ENCODE measurements at places on chromosomes 1 and 21.

DNA sequence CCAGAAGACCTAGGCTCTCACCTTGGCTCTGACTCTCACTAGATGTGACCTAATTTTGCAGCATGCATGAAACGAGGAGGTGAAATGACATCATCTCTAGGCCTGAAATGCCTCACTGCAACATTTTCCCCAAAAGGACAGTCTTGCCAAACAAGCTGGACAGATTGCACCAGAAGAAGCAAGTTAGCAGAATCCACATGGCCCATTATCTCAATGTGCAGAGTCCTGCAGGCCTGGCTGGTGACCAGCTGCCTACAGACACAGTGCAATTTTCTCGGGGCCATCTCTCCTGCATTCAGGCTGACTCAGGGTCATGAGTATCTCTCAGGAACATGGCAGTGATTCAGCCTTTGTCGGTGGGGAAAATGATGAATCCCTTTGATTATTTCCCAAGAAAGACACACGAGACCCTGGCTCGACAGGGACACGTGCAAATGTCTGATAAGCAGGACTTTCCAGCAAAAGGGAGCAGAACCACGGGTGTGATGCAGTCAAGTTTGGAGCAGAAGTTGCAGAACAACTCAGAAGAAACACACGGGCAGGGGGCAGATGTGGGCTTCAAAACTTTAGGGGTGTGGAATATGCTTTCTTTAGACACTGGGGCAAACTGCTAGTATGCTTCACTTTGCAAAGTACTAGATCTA is 38.7 kb downstream of the TRIM67 start:
- no peak for DNase-seq

GRCh38 chr1:54229281-54229891 is 29.4 kb downstream of the MRPL37 start:
- no peak for DNase-seq

- no peak for DNase-seq
Observed at GRCh38 chr1:223200903-223201302, 57.9 kb upstream of the TLR5 start.

- DNase-seq, result no peak
Observed at GRCh38 chr1:154871374-154871773, 1.3 kb upstream of the KCNN3 start.

GRCh38 chr1:185087101-185087500 is 41.7 kb downstream of the RNF2 start:
- DNase-seq, result no peak

DNA sequence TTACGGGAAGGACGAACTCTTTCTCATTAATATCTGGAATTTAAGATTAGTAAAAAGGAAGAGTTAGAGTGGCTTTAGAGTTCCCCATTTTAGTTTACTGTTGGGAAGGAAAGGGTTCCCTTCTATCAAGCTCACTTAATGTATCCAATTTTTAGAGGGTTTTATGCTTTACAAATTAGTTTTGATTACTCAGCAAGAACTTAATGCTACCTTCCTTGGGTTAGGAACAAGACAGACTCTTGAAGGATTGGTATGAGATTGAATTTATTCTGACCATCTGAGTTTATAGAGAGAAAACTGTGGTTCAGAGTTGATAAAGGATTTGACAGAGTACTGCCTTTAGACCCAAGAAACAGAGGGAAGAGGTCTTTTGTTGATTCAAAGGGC is 29.5 kb upstream of the RGS4 start:
- DNase-seq, result no peak

DNA sequence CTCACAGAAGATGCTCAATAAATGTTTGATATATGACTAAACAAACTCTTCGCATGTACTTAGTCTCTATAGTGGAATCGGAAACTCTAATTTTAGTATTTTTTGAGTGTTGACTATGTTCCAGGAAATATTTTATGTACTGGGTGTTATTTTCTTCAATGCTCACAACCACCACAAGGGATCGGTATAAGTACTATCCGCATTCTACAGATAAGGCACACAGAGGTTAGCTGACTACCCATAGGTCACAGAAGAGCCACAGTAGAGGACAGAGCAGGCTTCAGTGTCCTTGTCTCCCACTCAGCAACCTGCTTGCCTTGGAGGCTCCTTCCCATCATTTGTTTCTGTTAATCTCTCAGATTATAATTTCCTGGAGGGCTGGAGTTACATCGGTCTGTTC is 451.3 kb downstream of the OMA1 start:
- no peak for DNase-seq

GRCh38 chr1:44592208-44593145 is 81.8 kb downstream of the TMEM53 start:
- no peak for DNase-seq

DNA sequence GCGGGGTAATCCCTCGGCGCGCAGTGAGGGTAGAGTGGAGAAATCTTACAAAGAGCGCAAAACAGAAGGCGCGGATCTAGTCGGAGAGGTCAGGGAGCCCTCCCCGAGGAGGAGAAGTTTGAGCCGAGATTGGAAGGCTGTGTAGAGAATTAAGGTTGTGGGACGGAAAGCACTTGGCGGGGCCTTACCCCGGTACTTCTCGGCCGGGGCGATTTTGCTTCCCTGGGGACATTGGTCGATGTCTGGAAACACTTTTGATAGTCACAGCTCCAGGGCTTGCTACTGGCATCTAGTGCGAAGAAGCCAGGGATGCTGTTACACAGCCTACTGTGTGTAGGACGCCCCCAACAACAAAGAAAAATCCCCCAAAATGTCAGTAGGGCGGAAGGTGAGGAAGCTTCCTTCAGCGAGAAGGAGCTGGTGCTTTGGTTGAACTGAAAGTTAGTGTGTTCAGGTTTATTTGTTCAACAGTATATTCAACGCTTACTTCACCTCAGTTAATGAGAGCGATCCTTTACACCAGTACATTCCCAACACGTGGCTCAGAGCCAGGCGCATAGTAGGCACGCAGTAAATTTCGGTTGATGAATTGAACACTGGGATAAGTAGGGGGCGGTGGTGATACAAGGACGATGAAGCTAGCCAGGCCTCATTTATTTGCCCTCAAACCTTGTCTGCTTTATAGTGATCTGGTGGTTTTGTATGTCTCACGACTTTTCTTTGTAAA is 807 bp downstream of the CEP85 start:
- DNase-seq, result no peak

GRCh38 chr1:239394107-239394506 is 7.7 kb downstream of the CHRM3 start:
- DNase-seq, result no peak

- no peak for DNase-seq
Observed at GRCh38 chr1:116324411-116324810, 48.6 kb upstream of the ATP1A1 start.

DNA sequence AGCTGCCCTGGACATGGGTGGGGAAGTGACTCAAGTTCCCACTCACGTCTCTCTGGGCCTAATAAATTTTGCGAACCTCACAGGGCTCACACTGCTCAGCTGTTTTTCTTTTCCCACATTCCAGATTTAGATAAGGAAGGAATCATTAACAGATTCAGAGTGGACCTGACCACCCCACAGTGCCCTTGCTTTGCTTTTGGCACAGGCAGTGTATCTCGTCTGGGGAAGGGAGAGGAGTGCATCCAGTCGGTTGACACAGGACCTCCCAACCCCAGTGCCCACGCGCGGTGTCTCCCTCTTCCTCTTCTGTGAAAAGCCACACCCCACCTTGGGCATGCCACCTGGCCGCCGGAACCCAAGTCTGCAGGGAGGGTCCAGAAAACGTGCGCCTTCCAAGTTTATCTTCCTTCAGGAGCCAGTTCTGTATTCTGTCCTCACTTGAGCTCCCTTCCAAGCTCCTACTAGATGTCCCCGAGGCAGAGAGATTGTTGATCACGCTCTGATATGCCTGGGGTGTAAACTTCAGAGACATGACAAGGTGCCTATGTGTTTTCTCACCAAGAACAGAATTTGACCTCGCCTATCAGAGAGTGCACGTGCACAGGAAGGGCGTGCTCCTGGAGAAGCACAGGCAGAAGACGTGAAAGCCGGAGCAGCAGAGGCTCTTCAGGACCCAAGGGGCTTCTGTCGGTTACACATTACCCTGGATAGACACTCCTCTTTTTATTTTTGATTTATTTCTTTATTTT is 9.5 kb upstream of the SLC2A5 start:
- DNase-seq, result peak; percentile 17

GRCh38 chr1:143736562-143736961 is 235.2 kb downstream of the FAM72C start:
- no peak for DNase-seq

All from dermis microvascular lymphatic vessel endothelial cell (primary cell).